Transverse colon (tissue), 4 donors: ENCODE measurements at places on chromosomes 16 and 17.

DNA sequence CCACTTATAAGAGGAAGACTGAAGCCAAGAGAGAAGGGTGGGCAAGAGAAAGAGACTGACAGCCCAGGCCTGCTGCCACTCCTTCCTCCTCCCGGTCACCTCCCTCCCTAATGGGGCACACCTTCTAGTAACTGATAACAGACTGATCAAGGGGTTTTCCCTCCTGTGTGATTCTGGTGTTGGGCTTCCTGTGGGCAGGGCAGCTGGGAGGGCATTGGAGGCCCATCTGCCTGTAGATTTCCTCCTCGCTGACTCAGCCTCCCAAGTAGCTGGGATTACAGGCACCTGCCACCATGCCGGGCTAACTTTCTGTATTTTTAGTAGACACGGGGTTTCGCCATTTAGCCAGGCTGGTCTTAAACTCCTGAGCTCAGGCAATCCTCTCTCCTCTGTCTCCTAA lies 16.2 kb downstream of the CA4 start:
- peak; percentile 76 for DNase-seq

- DNase-seq: peak; percentile 34
Measured at GRCh38 chr16:85173981-85174751, 61.9 kb upstream of the CIBAR2 start.

GRCh38 chr17:41549596-41550039 lies 21.5 kb upstream of the KRT19 start:
- DNase-seq: peak; percentile 78

- DNase-seq: no peak
Measured at GRCh38 chr17:7022781-7023571, at the start of gene BCL6B. Gene BCL6B, plus strand, starts transcription at chr17:7023050. Its CDS starts 622 bp downstream, at chr17:7023672.

- no peak for DNase-seq
Measured at GRCh38 chr17:81478119-81478518, 34.5 kb downstream of the ACTG1 start.

DNA sequence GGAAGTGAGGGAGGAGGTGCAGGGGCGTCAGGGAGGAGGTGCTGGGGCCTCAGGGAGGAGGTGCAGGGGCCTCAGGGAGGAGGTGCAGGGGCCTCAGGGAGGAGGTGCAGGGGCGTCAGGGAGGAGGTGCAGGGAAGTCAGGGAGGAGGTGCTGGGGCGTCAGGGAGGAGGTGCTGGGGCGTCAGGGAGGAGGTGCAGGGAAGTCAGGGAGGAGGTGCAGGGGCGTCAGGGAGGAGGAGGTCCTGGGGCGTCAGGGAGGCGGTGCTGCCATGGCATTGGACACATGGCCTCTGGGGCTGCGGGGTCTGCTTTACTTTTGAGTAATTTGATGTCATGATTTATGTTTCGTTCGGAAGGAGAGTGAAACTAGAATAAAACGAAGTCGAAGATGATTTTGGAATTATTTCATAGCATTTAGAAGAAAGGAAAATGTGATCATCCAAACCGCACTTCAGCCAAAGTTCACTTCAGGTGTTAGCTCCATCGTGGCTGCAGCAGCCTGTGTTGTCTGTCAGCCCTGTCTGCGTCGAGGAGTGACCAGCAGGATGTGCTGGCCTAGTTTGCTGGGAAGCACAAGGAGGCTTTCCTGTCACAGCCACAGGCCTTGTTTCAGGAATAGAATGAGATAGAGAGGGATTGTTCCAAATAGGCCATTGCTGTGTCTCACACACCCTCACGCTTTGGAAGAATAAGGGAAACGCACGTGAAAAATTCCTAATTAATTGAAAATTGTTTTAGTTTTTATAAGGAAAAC lies 42.8 kb downstream of the RAB11FIP3 start:
- no peak for DNase-seq

GRCh38 chr16:48374255-48374654 lies 11.0 kb downstream of the SIAH1 start:
- no peak for DNase-seq

DNA sequence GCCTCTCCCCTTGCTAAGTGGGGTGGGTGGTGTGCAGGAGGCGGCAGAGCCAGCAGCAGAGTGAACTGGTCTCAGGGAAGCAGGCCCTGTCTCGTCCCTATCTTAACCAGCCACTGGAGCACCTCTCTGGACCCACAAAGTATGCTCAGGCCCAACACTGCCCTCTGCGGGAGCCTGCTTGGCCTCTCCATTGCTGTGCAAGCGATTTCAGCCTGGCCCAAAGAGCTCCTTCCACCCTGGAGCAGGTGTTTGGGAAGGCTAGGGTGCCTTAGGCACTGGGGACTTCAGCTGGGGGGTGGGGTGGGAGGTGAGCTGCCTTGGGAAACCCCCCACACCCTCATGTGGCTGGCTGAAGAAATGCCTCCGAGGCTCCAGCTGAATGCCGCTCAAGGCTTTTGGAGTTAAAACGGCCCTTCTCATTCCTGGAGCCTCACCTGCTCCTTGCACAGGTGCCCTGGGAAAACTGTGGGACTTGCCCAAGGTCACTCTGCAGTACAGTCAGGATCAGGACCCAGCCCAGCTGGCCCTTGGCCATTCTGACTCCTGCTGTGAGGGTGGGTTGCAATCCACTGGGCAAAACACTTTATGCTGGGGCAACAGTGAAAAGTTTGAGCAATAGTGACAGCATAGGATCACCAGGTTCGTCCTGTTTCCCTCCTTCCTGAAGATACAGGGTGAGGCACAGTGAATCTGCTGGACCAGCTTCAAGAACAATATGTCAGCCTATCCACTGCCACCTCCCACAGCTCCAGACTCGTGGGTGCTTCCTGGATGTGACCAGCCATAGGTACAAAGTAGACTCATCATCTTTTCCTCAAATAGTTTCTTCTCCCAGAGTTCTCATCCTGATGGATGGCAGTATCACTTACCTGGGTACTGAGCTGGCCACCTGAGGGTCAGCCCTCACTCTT lies 5.9 kb upstream of the UBE2O start:
- DNase-seq: peak; percentile 59

DNA sequence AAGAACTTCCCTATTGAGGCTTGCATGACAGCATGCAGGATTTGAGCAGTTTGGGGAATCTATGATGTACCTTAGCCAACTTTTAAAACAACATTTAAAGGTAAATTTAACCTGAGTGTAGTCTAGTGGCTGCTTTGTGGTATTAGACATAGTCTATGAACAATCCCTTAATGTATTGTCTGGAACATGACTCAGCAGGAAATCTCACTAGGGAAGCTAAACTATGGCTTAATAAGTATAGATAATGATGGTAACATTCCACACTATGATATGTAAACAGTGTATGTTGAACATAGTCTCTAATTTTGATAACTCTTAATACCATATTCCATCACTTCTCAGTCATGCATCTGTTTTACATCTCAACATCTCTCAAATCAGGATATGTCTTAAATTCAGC lies 52.1 kb upstream of the SLC12A3 start:
- no peak for DNase-seq

GRCh38 chr16:15055141-15056053 lies 477 bp downstream of the NTAN1 start:
- DNase-seq: peak; percentile 69

DNA sequence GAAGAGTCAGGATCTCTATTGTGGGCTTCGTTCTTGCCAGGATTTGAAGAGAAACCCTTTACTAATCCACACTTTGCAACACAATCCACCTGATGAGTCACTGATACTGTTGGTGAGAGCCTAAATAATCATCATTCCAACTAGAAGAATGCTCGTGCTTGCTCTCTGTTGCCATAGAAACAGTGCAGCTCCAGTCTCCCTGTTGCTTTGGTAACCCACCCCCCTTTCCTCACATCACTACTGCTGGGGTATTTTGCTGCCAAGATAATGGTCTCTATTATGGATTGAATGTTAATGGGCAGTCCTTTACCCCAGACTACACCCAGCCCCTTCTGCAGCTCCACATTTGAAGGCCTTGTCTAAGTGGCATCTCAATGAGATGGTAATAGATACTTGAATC lies 190.4 kb downstream of the ABCC12 start:
- DNase-seq: no peak

- no peak for DNase-seq
Measured at GRCh38 chr16:10566613-10567012, 13.8 kb downstream of the EMP2 start.

- no peak for DNase-seq
Measured at GRCh38 chr16:55029509-55029908, 98.8 kb downstream of the IRX5 start.

- DNase-seq: no peak
Measured at GRCh38 chr17:40602445-40603443, 37.5 kb upstream of the CCR7 start.

- DNase-seq: peak; percentile 59
Measured at GRCh38 chr17:9244066-9245052, 223.0 kb downstream of the NTN1 start.

DNA sequence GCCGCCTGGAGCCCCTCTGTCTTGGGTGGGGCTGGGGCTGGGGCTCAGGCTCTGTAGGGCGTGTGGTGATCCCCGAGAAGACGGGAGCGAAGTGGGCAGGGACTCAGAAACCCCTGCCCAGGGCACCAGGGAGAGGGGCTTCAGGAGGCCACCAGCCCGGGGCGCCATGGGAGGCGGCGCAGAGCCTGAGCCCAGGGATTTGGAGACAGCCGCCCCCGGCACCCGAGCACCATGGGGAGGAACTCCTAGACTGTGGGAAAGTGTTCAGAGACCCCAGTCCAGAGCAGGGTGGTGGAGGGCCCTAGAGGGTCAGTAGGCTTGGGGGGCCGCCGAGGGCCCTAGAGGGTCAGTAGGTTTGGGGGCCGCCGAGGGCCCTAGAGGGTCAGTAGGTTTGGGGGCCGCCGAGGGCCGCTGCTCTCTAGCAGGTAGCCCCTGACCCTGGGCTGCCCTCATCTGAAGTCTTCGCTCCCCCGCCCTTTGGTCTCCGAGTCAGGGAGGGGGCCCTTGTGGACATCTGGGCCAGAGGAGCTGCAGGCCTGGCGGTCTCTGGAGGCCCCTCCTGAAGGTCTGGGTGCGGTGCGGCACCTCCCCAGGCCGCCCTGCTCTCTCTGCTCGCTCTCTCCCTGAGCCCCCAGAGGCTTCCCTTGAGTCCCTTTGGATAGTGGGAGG lies 734 bp downstream of the ARHGDIG start:
- DNase-seq: no peak
